ENCODE measurements at places on chromosomes 12 and 14. TPM values are rescaled to one million over a fixed set of nuclear protein-coding genes. Genes with fewer than 3 reads are reported as not detected.

Gene OR11H6
- total RNA-seq: not detected

Gene RNASE4
- total RNA-seq: 0.57 TPM

Gene WIF1
- not detected for total RNA-seq

Gene TSPAN11
- not detected for total RNA-seq

Gene RNASE7
- not detected for total RNA-seq

Gene PIP4K2C
- total RNA-seq: 22.3 TPM

Gene TFCP2
- total RNA-seq: 37.4 TPM

Gene TPH2
- not detected for total RNA-seq

Gene HOXC6
- total RNA-seq: not detected

Gene GRIP1
- 3.5 TPM for total RNA-seq

Gene APOF
- total RNA-seq: not detected

Gene CCDC198
- total RNA-seq: not detected

Gene SCN8A
- total RNA-seq: 1.1 TPM
